ENCODE measurements at places on chromosomes 1 and 21. TPM values are rescaled to one million over a fixed set of nuclear protein-coding genes. Genes with fewer than 3 reads are reported as not detected.

BRDT gene
- not detected for total RNA-seq

IL19 gene
- total RNA-seq: not detected

ADGRL2 gene
- total RNA-seq: 42.2 TPM

ATP1A2 gene
- 209 TPM for total RNA-seq

SEMA6C gene
- total RNA-seq: 57.6 TPM

SMCP gene
- total RNA-seq: not detected

NGF gene
- total RNA-seq: 4.9 TPM

COG2 gene
- 28.1 TPM for total RNA-seq

L1TD1 gene
- not detected for total RNA-seq

OVAAL gene
- total RNA-seq: 2.0 TPM
